ENCODE measurements at places on chromosomes 13 and 19.

DNA sequence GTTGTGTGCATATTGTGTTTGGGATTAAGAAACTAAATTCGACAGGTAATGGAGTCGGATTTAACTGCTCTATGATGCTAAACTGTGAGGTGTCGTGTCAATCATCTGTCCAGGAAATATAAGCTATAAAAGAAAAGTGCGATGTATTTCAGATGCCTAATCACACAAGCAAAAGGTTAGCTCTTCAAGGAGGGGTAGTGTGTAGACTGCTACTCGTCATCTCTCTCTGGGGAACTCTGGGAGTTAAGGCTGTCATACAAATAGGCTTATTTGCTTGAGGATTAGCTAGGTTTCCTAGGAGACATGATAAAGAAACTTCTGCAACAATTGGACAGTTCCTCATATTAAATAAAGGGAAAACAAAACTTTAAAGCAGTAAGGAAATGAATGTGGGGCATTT lies 462.1 kb downstream of the OLFM4 start:
- no peak for DNase-seq

DNA sequence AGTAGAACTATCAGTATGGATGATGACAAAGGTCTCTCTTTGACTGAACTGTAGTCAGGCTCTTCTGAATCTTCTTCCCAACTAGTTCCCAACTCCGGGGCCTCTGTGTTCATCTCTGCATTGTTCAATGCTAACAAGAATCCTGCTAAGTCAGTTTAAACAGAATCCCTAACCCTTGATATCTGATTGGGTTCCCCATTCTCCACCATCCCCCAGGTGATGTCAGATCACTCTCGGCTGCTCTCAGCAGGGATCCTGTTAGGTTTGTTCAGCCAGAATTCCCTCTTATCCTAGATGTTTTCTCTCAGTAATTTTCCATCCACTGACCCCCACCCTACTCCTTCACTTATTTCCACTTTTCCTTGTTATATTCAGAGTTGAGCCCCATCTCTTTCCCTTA lies 223.6 kb downstream of the RGCC start:
- no peak for DNase-seq

DNA sequence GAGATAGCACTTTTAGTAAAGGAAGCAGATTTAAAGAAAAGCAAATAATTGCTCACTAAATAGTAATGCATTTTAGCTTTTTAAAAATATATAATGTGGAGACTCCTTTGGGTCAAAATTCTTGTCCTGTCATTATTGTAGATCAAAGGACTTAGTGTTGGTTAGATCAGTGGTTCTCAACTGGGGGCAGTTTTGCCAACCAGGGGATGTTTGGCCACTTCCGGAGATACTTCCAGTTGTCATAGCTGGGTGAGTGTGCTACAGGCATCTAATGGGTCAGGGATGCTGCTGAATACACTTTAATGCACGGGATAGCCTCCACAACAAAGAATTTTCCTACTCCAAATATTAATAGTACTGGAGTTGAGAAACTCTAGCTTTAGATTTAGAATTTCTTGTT lies 126.8 kb downstream of the LMO7 start:
- no peak for DNase-seq

DNA sequence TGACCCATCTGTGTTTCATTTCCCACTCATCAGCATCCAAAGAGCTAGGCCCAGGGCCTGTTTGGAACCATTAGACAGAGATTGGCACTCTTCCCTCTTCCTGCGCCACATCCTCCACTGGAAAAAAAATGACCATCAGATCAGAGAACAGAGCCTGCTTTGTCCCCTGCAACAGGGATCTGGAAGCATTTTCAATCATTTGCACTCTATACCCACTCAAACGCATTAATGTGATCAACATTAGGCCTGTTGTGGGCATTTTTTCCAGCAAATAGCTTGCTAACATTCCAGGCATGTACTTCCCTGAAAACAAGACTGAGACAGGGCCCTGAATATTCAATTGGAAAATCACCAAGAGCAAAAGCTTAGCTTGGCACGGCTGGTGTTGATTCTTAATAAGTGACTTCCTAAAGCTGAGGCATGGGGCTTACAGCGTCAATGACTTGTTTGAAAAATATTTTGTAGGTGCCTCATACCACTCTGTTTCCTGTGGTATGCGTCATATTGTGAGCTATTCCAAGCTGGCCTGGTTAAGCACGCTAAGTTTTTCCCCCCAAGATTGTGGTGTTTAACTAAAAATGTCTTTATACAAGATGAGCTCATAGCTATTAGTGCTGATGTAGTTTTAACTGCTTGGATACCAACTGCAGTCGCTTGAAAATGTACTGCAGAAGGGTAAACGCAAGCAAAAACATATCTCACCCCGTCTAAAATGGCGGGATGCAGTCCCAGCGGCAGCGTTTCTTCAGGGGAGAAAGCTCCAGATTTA lies 404.4 kb downstream of the SPRY2 start:
- DNase-seq: peak; percentile 77

DNA sequence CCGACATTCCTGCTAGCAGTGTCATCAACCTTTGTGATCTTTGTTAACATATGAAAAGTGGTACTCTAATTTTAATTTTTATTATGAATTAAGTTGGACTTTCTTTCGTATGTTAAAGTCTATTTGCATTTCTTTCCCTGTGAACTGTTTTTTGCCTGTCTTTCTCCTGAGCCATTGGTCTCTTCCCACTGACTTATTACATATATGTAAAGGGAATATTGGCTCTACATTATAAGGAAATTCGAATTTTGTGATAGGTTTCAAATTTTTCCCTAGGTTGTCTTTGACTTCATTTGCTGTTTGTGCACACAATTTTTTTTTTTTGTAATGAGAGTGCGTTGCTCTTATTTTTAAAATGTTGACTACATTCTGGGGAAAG lies 442 bp upstream of the CDC16 start:
- no peak for DNase-seq

DNA sequence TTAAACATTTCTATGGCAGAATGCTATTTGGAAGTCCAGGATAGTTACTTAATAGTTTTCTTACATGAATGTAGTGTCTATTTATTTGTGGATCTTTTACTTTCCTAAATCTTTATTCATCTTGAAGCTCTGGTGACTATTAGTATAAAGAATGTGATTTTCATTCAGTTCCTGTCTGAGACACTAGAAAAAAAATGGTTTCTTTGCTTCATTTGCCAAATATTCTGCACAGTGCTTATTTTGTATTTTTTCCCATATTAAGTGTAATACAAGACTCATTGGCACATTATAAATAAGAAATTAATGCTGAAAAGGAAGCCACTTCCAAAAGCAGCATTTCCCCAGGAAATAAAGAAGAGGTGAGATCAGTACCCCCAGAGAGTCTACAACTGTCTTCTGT lies 109.8 kb downstream of the POSTN start:
- no peak for DNase-seq

DNA sequence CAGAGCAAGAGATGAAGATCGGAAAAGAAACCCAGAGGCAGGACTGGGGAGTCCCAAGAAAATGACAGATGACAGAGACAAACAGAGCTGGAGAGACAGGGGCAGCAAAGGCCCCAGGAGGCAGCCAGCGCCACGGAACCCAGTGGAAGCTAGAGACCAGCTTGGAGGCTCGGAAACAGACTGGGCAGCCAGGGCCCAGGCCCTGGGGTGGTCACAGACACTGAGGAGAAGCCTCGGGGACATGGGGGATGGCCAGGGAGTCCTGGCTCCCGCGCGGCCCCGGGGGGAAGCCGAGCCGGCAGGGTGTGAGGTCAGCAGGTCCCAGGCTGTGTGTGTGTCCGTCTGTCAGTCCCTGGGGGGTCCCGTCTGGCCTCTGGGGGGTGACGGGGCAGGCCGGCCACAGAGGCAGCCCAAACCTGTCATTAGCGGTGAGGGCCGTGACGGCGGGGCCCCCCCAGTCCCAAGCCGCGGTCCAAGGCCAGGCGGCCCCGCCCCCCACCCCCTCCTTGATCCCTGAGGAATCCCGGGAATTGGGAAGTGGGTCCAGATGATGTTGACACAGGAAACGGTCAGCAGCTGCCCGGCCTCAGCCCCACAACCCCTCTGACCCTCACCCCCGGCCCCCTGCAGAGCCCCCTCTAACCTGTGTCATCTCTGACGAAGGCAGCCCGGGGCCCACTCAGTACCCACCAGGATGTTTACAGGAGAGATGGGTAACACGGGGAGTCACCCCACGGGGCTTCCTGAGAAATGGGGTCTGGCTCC lies 2.5 kb upstream of the TMEM190 start:
- no peak for DNase-seq

DNA sequence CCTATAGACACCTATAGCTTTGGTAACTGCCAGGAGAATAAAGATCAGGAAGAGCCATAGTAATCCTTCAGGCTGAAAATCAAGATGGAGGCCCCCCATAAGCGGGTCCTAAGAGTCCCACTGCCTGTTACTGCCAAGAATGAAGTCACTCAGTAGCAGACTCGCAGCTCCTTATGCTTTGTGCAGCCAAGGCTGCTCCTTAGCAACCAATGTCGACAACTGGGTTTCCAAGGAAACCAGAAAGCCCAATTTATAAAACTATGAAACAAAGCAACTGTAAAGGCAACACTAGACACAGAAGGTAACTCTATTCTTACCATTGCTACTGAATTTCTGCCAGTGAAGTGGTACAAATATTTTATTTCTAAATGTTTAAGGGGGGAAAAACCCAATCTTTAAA lies 56.5 kb downstream of the DCLK1 start:
- no peak for DNase-seq

DNA sequence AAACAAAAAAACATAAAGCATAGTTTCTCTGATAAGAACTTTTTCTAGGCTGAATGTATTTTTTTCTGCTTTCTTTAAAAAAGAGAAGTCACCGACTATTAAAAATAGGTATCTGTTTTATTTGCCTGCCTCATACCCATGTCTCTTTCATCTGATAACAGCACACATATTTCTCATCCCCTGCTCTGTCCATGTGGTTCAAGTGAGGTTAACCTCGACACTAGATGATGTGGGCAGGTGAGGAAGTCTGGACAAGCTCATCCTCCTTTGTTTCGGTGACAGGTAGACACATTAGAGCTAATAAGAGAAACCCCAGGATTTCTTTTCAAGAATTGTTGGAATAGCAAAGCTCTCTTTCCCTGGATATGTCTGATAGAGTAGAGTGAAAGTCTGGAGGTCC lies 222.7 kb downstream of the GPC5 start:
- DNase-seq: no peak

DNA sequence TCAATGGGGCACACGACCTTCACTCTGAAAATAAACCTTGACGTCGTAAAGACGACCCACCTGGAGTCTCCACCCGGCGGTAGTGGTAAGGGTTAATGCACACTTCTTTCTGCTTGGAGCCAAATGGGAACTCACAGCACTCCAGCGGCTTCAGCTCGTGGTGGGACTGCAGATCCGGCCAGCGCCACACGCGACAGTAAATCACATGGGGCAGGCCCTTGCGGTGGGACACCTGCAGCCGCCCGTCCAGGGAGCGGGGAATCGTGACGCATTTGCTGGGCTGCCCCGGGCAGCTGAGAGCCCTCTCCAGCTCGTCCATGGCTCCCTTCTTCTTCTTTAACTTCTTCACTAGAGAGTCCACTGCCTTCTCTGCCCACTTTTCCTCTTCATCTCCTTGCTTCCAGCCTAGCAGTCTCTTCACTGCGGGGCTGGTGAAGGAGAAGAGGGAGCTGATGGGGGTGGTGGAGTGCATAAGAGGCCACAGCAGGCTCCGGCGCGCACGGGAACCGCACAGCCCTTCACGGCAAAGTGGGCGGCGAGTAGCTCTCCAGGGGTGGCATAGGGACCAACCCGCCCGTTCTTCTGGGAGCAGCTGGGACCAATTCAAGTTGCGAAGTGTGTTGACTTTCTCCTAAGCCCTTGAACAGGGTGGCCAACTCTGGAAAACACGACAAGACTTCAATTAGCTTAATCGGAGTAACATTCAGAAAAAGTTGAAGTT lies 40.7 kb downstream of the SMAD9 start:
- DNase-seq: no peak

DNA sequence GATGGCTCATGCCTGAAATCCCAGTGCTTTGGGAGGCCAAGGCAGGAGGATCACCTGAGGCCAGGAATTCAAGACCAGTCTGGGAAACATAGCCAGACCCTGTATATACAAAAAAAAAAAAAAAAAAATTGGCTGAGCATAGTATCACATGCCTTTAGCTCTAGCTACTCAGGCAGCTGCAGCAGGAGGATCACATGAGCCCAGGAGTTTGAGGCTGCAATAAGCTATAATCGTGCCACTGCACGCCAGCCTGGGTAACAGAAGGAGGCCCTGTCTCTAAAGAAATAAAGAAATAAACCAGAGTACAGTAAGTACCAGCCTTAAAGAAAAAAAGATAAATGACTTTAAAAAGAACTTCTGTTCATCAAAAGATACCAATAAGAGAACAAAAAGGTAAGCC lies 52.9 kb downstream of the FAM124A start:
- DNase-seq: no peak

GRCh38 chr19:30046522-30046921 lies 104.5 kb downstream of the URI1 start:
- DNase-seq: no peak

- DNase-seq: no peak
Measured at GRCh38 chr19:53158119-53158656, 665 bp downstream of the ZNF347 start.
